OCI-LY7 (cell line): ENCODE measurements at places on chromosomes 12 and 14.

DNA sequence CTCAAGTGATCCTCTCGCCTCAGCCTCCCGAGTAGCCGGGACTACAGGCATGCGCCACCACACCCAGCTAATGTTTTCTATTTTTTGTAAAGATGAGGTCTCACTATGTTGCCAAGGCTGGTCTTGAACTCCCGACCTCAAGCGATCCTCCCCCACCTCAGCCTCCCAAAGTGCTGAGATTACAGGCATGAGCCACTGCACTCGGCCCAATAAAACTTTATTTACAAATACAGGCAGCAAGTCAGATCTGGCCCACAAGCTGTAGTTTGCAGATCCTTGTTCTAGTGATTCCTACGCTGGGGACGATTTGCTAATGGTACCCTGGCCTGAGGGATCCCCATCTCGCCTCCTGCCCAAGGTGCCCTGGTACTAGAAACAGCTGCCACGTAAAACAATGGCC is 74.6 kb downstream of the CCDC88C start:
- no peak for DNase-seq

DNA sequence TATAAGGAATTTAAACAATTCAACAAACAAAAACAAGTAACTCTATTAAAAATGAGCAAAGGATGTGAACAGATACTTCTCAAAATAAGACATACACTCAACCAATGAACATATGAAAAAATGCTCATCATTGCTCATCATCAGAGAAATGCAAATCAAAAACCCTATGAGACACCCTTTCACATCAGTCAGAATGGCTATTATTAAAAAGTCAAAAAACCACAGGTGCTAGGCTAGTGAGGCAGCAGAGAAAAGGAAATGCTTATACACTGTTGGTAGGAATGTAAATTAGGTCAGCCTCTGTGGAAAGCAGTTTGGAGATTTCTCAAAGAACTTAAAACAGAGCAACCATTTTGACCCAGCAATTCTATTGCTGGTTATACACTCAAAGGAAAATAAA is 52.0 kb downstream of the NAV3 start:
- DNase-seq, result peak; percentile 57

DNA sequence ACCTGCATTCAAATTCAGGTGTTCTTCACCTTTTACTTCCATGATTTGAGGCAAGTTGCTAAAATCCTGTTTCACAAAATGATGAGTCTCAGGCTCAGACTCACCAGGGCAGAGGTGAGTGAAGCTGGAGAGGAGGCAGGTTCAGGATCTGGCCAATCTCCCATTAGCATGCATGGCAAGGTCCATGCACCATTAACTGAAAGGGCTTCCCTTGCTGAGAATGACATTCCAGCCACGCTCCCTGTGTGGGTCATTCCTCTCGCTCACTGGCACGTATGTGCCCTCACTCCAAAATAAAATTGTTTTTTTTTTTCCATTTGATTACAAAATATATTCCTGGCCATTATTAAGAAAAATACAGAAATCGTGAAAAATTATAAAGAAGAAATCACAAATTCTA is 257.6 kb downstream of the C12orf75 start:
- no peak for DNase-seq

DNA sequence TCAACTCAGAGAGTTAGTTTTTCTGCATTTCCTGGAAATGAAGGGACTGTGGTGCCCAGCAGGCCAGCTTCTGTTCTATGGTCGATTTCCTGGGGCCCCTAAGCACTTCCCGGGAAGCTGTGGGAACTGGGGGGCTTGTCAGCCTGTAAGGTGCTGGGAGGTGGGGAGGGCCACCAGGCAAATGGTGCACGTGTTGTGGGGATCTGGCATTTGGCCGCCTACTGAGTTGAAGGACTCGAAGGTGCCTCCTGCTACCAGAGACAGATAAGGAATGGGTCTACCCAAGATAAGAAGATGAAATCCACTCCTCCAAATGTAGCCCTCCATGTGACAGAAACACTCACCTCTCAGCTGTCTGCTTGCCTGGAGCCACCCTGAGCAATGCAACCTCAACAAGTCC is 341.7 kb downstream of the DPF3 start:
- DNase-seq, result no peak

- DNase-seq, result no peak
Observed at GRCh38 chr12:12157424-12157823, 86.7 kb downstream of the BCL2L14 start.

DNA sequence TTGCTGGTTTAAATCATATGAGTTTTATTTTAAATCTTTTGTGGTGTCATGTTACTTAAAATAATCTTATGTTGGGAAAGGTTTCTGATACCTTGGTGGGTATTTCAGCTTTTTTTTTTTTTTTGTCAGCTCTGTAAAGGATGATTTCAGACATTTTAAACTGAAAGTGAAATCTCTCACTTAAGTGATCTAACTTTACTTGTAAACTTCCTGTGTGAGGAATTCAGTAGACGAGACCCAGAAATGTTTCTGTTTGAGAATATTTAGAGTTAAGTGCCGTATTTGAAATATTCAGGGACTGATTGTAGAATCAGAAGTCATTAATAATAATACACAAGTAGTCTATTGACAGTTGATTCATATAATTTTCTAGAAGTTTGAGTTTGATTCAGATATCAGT is 37.8 kb downstream of the PROX2 start:
- no peak for DNase-seq

DNA sequence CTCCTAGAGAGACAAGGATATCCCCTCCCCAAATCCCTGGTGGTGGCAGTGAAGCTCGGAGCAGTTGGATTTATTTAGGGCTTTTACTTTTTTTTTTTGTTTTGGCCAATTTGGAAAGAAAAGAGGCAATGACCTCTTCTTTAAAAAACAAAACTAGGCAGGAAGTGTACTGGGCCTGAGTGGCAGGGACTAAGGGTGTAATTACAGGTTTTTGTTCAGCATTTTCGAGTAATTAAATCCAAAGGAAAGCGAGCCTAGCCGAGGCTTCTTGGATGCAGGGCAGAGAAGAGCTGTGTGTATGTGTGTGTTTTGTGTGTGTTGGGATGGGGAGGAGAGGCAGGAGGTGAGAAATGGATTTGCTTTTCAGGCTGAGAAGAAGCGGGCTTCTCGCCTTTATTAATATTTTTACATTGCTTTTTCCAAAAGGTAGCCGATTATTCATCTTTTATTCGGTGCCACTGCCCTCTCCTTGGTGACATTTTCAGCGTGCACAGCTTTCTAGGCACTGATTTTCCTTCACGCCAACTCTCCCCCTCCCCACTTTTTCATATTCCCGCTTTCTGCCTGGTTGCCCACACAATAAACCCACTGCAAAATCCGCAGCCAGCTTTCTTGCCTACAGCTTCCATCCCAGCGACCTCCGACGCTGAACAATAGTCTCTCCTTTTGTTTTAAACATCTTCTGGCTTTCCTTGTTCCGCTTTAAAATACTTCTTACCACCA is 8.9 kb upstream of the IRF2BPL start:
- no peak for DNase-seq

- DNase-seq, result peak; percentile 87
Observed at GRCh38 chr14:95495538-95496025, 20.9 kb downstream of the SYNE3 start.
